ENCODE measurements at places on chromosomes 7 and 10. TPM values are rescaled to one million over a fixed set of nuclear protein-coding genes. Genes with fewer than 3 reads are reported as not detected.

DNA sequence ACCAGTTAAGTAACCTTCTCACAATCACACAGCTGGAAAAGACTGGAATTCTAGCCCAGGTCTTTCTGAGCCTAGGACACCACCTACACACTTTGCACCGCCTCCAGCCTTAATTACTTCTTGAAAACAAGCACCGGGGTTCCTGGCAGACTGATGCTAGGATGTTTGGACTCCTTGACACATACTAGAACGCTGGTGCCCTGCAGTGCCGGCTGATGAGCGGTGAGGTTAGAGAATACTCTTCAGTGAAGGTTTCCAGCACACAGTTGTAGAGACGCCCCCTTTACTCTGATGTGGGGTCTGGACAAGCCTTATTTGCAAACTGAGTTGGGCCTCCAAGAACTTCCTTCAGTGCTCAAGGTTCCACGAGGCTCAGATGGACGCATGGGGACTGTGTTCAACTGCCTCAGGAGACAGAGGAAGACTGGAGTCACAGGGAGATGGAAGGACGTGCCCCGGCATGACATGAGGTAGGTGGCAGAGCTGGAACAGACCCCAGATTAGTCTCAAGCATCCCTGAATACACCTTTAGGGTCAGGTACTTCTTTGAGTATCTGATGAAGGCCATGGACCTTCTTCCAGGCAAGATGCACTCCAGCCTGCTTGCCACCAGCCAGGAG, 89.6 kb downstream of the COBL start:
- DNase-seq: no peak

DNA sequence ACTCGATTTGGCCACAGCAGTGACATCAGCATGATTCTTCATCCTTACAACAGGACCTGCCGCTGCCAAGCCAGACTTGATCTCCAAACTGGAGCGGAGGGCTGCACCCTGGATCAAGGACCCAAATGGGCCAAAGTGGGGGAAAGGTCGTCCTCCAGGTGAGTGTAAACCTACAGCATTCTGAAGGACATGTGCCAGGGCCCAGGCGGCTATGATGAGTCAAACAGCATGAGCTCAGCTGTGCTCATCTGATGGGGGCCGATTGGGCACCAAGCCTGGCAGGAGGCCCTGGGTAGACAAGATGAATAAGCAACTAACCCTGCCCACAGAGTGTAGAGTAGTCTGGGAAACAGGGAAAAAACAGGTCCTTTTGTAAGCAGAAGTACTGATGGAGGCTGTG, 14.4 kb upstream of the ATP6V0E2 start:
- DNase-seq: no peak

- peak; percentile 85 for DNase-seq
These were observed 88.0 kb upstream of the ADAM12 start for GRCh38 chr10:126476246-126476645.

DNA sequence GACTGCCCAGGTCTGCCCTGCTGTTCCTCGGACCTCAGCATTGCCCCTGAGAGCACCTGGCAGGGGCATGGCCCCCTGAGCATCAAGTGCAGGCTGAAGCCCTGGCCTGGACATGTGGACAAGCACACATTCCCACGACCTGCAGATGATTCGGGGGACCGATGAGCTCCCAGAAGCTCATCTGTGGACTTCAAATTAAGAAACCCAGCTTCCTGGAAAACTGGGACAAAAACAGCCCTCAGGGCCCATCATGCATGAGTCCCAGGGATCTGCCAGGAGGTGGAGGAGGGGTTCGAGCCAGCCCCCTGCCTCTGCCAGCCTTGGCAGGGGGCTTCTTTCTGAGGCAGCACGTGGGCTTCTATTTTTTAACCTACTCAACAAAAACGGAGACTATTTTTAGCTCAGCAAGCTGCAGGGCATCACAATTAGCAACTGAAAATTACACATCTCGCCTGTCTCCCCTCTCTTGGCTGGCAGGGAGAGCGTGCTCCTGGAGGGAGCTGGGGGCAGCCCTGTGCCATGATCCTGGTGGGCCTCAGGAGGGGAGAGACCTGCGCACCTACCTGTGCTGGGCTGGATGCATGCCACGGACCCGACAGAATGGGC, 51.8 kb downstream of the RASGEF1A start:
- no peak for DNase-seq

GRCh38 chr10:18767981-18768380, 108.8 kb downstream of the ARL5B start:
- DNase-seq: no peak

DNA sequence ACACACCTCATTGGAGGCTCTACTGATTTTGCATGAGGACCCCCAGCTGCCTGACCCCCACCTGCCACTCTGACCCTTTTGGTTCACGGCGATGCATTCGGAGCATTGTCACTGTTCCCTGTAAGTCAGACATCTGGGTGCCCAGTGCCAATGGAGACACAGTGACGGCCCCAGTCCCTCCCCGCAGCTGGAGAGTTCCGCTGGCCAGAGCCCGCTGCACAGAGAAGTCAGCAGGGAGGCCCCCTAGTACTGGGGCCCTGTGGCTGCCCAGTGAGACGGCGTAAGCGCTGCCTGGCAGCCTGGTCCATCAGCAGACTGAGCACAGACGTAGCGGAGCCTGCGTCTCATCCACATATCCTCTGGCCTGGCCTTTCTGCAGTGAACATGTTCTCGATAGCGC, 77.5 kb downstream of the NKX6-2 start:
- no peak for DNase-seq

DNA sequence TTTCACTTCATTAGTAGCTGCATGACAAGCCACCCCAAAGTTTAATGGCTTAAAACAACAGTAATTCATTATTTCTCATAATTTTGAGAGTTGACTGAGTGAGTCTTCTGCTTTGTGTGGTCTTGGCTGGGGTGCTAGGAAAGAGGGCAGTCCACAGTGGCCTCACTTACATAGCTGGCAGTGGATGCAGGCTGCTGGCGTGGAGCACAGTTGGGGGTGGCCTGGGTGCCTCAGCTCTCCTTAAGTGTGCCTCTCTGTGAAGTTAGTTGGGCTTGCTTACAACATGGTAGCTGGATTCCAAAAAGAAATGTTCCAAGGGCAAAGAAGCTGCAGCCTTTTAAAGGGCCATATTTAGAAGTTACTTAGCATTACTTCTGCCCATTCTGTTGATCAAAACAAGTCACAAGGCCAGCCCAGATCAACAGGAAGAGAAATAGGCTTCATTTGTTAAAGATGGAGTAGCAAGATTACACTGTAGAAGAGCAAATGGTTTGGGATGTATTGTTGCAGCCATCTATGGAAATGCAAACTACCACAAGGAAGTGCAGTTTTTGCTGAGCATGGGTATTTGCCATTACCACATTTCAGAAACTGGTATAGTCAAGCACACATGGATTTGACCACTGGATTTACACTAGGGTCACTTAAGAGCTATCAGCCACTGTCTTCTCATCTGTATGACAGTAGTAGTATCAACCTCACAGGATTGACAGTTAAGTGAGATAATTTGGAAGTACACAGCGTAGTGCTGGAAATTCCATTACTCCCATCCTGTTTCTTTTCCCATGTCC, 33.6 kb downstream of the ZEB1 start:
- no peak for DNase-seq

DNA sequence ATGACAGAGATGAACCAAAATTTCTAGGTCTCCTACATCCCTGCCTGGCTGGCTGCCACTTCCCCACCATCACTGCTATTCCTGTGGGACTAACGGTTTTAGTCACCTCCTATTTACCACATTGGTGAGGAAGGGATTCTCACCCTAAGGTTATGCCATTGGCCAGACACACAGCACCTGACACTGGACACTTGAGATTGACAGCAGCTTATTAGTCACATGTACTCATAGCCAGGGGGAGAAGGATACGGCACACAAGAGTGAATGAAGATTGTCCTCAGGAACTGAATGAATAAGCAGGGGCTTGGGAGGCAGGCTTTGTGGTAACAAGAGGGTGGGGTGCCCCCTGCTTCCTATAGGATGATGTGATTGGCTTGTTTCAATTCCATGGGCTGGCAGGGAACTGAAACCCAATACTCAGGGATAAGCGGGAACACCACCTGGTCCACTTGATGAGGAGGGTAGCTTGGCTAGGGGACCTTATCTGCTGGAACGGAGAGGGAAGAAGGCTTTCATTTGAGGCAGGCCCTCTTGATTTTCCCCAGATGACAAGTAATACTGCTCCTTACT, 99.0 kb downstream of the SPAG6 start:
- DNase-seq: no peak

DNA sequence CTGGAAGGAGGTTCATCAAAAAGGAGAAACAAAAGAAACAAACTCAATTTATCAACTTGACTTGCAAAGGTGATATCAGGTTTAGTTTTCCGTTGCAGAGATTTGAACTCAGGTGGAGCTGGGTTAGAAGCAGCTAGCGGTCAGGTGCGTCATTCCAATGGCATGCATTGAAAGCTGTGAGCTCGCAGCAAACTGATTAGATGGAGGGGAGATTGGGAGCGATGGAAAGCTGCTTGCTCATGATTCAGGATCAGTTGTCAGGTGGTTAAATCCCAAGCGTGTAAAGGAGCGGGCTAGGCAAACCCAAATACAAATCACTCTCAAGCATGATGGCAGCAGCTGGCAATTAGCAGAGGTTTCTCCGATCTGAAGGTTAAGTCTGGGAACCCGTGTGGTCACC, 49.3 kb upstream of the AFAP1L2 start:
- no peak for DNase-seq

DNA sequence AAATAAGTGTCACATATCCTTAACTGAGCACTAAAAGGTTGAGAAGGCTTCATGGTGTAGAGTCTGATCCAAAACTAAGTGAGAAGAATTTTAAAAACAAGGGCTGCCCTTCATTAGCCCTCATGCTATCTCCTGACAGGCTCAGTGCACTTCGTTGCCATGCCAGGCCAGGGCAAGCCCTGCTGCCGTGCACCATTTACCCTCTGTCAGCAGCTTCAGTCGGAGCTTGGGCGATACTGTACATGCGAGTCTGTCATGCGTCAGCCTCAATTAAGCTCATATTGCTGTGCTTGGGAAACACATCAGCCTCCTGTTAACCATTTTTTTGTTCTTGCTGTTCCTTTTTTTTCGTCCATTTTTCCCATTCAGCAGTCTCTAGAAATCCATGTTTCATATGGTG, 166.6 kb downstream of the VTI1A start:
- DNase-seq: no peak

The HECW1 gene
- polyA plus RNA-seq: 7.5 TPM

The AOAH gene
- polyA plus RNA-seq: 2.7 TPM

The SEC61G gene
- 277 TPM for polyA plus RNA-seq
